ENCODE measurements at places on chromosomes 1 and 21.

- no peak for DNase-seq
These were observed 15.9 kb upstream of the NIBAN1 start for GRCh38 chr1:184990204-184990603.

DNA sequence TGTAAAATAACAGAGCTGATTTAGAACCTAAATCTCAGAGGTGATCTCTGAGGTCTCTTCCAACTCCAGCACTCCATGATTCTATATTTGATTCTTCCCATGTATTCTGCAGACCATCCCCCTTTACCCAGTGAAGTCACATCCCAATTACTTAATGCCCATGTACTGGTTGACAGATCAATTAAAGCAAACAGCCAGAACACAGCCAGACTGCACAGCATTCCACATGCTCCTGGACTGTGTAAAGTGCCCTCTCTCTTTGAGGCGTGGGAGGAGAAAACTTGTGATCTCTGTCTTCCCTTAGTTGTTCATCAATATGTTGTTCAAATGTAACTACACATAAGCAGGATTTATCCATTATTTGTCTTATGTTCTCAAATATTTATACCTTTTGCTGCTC, 18.1 kb downstream of the NOS1AP start:
- no peak for DNase-seq

- DNase-seq = no peak
These were observed 77.8 kb upstream of the KAZN start for GRCh38 chr1:14520514-14521163.

DNA sequence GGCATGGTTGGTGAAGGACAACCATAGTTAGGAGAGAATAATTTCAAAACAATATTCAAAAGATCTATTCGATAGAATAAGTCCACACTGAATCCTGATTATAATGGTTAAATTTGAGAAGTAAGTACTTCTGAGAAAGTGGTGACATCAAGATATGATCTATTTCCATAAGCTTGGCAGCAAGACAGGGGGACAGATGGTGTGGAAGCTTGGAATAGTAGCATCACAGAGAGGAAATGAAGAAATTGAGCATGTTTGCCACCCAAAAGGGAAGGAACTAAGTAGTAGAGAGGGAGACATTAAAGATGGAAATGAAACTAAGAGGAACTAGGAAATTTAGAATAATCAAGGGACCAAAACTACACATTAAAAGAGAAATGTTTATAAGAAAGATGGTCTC, 94.5 kb downstream of the OLFM3 start:
- no peak for DNase-seq

GRCh38 chr1:157399984-157400382, 152.3 kb downstream of the FCRL5 start:
- DNase-seq = no peak

- no peak for DNase-seq
These were observed 20.5 kb upstream of the SMYD3 start for GRCh38 chr1:246527402-246528088.

DNA sequence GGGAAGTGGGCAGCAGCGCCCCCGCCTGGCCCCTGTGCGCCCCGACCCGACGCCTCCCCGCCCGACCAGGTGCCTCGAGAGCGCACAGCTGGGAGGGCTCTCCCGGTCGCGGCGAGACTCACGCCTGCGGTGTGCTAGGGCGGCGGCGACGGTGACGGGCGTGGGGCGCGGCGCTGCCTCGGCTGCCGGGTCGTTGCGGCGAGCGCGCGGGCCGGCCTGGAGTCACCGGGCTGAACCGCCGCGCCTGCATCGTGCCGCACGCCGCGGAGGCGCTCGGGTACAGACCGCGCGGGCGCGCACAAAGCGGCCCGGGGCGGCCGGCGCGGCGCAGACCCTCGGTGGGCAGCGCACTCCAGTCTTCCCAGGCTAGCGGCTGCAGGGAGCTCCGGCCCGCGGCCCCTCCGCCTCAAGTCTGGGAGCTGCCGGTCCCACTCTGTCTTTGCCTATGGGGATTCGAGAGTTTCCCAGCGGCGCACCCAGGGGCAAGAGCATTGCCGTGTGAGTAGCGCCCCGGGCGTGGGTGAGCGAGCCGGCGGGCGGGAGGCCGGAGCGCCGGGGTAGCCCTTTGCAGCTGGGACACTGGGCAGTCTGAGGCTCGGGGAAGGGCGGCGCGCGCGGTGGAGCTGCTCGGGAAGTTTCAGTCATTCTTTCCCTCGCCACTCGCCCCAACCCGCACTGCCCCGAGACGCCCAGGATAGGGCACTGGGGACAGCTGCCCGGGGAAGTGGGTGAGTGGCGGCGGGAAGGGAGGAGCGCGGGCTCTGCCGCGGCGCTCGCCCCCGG, at the start of gene SLC35F3:
TSS of gene SLC35F3 (plus strand) at position 44 of the 783 bp plus-strand sequence.
- no peak for DNase-seq

DNA sequence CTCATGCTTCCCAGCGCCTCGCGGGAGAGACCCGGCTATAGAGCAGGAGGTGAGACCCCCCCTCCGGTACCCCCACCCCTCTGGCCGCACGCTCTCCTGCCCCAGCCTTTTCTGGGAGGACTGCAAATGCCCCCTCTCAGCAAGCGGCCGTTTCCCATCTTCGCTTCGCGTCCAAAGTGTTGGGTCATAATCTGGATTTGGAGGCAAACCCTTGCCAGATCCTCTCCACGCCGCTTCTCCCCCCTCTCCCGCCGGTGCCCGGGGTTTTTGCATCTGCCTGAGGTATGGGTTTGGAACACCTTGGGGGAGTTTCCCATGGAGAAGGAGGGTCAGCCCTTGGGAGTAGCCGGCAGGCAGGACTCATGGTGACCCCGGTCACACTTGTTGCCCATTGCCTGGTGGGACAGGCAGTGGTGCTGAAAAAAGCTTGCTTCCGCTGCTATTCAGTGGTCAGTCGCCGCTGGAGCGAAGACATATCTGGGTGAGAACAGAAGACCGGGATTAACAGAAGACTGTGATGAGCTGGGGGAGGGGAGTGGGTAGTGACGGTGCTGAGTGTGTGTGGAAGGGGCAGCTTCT, 935 bp downstream of the KCNK2 start:
- DNase-seq = no peak

DNA sequence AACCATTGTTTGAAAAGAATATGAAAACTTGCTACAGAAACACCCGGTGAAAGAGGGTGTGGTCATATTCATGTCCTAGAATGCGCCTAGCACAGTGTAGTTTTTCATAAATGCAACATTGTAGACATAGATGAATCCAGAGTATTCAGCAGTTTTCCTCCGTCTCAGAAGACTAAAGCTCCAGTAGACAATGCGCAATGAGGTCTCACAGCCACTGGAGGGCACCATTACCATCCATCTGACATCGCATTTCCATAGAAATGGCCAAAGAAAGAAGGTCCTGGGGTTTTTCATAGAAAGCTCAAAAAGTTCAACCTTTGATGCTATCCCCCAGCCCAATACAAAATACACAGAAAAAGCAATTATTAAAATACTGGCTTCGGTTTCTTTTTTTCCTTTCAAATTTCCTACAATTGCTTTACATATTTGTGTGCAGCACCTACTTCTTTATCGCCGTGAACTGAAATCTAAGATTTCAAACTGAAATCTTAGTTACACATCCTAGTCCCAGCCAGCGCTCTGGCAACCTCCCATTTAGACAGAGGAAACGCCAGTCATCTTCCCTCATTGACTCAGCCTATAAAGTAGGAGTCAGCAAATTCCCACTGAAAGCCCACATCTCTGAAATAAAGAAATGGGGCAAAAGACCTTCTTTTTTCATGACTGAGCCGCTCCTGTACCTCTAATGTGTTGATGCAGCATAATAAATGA, 3.9 kb upstream of the CD58 start:
- peak; percentile 41 for DNase-seq

DNA sequence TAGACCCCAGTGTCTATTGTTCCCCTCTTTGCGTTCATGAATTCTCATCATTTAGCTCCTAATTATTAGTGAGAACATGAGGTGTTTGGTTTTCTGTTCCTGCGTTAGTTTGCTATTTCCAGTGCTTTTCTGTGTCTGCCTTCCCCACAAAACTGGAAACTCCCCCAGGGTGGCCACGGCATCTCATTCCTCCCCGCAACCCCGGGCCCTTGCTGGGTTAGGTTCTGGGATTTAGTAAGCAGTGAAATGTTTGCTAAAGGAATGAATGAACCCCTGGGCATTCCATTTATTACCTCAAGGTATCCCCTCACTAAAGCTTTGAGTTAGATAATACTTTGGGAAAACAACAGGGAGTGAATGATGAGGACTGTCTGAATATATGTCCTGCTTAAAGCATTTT, 142.9 kb downstream of the GLUL start:
- no peak for DNase-seq

DNA sequence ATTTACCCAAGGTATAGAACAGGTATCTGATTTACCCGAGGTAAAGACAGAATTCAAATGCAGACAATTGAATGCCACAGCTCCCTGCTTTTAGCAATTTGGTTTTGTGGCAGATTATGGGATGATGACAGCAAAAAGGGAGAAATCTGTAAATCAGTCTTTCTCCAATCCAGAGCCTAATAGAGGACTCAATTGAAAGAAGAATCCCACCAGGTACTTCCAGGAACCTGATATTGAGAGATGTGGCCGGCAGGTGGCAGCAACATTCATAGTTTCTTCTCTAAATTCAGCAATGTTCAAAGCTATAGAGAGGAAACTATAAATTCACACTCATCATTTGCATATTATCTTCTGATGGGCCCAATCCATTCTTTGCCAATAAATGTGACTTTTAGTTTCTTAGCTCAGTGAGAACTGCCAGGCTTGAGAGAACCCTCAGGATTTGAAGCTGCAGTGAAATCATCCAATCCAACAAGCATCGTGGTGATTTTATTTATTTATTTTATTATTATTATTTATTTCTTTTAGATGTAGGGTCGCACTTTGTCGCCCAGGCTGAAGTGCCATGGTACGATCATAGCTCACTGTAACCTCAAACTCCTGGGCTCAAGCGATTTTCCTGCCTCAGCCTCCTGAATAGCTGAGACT, 9.8 kb upstream of the PHACTR4 start:
- DNase-seq = no peak

DNA sequence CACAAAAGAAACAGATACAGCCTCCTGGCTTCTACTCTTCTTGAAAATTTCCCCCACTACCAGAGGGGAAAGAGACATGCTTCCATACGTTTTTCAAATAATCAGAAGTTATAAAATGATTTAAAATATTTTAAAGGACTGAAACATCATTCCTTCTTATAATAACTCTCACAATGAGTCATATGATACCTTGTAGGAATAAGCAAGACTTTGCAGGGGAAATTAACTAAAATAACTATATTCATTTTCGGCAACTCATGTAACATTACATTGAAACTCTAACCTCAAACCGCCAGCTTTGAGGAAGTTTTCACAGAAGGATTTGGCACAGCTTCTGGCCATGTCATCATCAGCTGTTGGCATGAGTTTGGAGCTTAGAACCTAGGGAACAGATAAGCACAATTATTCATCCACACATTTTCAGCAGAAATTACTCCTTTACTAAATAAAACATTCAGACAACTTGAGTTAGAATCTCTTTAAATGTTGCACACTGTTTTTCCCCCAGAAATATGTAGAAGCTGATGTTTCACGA, 85.9 kb downstream of the USP24 start:
- no peak for DNase-seq

GRCh38 chr1:47181095-47181954, 8.5 kb downstream of the PDZK1IP1 start:
- no peak for DNase-seq

GRCh38 chr1:233328142-233328921, 808 bp downstream of the MAP3K21 start:
- no peak for DNase-seq

DNA sequence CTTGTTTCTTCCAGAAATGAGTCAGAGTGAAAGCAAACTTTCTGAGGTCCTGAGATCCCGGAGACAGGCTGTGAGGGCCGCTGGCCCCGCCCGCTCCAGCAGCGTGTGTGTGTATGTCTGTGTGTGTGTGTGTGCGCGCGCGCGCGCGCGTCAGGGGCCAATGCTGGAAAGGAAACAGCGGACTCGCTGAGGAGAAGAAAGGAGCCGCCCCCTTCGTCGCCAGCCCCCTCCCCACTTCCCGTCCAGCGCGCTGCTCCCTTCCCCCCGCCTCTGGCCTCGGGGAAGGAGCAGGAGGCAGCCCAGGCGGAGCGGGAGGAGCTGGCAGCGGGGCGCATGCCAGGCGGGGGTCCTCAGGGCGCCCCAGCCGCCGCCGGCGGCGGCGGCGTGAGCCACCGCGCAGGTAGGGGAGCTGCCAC, at the start of gene DISC1:
TSS of gene DISC1 (plus strand) at position 256 of the 416 bp plus-strand sequence. CDS start at position 334, 78 bp downstream.
- DNase-seq = peak; percentile 69

GRCh38 chr1:172647110-172647564, 11.8 kb upstream of the FASLG start:
- DNase-seq = no peak

- peak; percentile 42 for DNase-seq
These were observed 141.4 kb upstream of the CXADR start for GRCh38 chr21:17371450-17371849.
